Activated CD4-positive, alpha-beta memory T cell treated with anti-CD3 and anti-CD28 coated beads, Interleukin-2, amount 10 ng/mL, durations not matched to agents 7 days and 5 days (primary cell): ENCODE measurements at places on chromosomes 12 and 14. TPM values are rescaled to one million over a fixed set of nuclear protein-coding genes. Genes with fewer than 3 reads are reported as not detected.

DNA sequence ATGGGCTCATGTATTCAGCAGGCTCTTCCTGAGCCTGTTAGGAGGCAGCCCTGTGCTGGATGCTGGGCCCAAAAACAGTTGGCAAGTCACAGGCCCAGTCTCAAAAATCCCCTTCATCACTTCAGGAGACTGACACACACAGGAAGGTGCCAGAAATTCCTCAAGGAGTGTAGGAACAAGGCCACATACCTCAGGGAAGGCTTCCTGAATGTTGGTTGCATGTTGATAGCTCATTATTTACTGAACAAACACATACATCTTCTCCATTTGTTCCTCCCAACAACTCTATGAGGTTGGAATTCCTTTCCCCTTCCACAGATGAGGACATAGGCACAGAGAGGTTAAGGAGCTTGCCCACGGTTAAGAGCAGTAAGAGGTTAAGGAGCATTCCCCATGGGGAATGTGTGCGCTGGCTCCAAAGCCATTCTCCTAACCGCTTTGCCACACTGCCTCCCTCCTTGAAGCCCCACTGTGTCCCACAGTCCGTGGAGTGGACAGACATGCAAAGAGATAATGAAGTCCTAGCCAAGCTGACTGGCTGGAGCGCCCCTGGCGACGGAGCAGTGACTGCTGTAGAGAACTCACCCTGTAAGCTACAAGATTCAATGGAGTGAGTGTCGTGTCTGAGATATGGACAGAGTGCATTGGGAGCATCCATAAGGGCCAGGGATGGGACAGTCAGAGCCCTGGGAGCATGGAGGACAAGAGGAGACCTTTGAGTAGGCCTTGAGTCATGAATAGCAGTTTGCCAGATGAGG is 3.3 kb downstream of the HHIPL1 start:
- DNase-seq, result no peak

- DNase-seq, result no peak
Observed at GRCh38 chr14:23572836-23573235, 5.2 kb upstream of the AP1G2 start.

- peak; percentile 90 for DNase-seq
Observed at GRCh38 chr12:42238240-42239140, at the start of gene YAF2. TSS of gene YAF2 (minus strand) at chr12:42238248. CDS start at chr12:42238180, 68 bp downstream.

DNA sequence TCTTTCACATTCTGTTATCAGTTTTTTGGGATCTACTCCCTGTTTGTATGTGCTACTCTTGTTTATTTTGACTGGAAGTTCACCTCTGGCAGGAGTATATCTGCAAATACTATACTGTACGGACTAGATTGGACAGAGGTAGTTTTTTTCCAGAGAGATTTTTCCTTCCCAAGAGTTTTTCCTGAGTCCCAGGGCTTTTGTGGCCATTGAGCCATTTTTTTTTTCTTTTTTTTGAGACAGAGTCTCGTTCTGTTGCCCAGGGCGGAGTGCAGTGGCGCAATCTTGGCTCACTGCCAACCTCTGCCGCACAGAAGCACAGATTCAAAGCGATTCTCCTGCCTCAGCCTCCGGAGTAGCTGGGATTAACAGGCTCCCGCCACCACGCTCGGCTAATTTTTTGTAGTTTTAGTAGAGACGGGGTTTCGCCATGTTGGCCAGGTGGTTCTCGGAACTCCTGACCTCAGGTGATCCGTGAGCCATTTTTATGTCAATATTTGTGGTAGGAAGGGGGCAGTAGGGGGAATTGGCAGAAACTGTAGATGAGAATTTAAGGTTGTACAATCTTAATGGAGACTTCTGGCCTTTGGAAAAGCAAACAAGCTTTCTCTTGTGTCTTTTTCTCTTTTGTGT is 19.4 kb downstream of the KTN1 start:
- DNase-seq, result no peak

DNA sequence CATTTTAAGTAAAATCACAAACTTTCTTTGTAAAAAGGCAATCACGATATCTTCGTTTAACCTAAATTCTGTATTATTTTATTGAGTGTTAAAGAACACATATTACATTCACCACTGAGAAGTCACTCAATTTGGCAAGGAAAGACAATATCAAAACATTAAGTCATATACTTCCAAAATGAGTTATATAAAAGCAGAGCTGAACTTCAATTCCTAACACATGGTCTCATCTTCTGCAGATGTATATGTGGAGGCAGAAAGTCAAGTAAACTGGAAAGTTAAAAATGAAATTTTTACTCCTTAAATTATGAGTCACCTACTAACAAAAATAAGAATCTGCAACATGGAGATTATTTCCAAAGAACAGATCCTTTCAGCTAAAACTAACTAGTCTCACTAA is 28.7 kb downstream of the BMAL2 start:
- no peak for DNase-seq

TEX52 gene
- 0.20 TPM for total RNA-seq

- no peak for DNase-seq
Observed at GRCh38 chr12:75834591-75834990, 197.0 kb downstream of the PHLDA1 start.

TDRD9 gene
- total RNA-seq, result 0.08 TPM

KRT83 gene
- not detected for total RNA-seq

PLEKHD1 gene
- 0.13 TPM for total RNA-seq

GRCh38 chr12:109677279-109677691 is 36.3 kb upstream of the FAM222A start:
- no peak for DNase-seq

DNA sequence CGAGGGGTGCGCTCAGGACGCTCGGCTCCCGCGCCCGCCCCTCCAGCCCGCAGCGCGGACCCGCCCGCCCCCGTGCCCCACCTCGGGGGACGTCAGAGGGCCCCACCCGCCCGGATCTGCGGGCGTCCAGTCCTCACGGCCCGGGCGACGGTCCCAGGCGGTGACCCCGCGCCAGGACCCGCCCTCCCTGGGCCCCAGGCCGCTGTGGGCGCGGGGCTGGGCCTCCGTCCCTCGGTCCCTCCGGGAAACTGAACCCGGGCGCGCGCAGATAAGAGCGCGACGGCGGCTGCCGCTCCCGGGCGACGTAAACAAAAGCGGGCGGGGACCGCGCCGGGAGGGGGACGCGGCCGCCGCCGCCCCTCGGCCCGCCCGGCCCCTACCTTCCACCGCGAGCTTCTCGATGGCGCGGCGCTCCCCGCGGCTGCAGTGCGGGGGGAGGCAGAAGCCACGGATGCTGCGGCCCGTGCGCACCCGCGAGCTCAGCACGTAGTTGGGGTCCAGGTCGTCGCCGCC is 1.1 kb downstream of the CKB start:
- no peak for DNase-seq

SERPINA6 gene
- total RNA-seq, result not detected

DNA sequence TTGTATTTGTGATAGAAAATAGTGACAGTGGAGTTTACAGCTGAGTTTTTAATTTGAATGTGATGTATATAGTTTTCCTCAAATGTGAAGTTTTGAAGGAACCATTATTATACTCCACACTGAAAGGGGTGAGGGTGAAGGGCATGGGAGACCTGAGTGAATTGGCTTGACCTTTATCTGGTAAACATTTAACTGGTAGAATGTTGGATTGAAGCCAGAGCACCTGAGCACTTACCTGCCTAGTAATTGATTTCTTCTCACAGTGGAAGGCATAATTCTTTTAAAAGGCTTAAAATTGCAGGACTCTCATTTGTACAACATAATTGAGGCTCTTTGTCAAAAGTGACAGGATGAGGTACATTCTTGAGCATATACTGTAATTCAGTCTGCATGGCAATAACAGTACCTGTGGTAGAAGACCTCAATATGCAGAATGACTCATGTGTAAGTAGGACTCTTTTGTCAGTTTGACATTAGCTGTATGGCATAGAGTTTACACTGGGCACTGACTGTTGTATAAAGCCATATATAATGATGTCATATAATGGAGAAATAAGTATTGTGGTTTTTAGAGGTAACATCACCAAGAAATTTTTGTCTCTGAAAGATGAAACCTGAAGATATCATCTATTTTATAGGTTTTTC is 309.6 kb downstream of the TMTC2 start:
- DNase-seq, result no peak

DNA sequence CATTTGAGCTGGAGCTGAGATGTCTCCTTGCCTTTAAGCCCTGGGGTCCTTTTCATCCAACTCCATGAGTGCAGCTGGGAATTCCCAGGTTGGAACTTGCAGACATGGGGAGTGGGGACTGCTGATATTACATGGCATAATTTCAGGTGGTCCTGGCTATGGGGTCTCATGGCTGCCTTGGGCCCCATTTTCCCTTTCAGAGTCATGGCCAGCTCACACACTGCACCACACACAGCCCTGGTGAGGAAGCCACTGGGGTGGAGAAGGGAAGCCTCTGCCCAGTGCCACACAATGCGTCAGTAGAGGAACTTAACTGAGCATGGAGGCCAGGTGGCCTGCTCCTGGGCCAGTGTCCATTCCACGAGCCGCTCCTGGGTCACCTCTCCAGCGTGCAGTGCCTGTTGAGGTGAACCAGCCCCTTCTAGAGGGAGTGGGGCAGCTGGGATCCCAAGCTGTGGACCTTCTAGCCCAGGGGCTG is 17.3 kb upstream of the KRT86 start:
- DNase-seq, result no peak

GRCh38 chr12:65836419-65837197 is 12.3 kb downstream of the HMGA2 start:
- no peak for DNase-seq

- DNase-seq, result no peak
Observed at GRCh38 chr14:89640141-89640540, 223.1 kb upstream of the FOXN3 start.

FOXA1 gene
- not detected for total RNA-seq

GRCh38 chr14:102086709-102086971 is 204 bp downstream of the HSP90AA1 start:
- no peak for DNase-seq

GRCh38 chr12:93146970-93147369 is 217.9 kb upstream of the EEA1 start:
- DNase-seq, result no peak

DNA sequence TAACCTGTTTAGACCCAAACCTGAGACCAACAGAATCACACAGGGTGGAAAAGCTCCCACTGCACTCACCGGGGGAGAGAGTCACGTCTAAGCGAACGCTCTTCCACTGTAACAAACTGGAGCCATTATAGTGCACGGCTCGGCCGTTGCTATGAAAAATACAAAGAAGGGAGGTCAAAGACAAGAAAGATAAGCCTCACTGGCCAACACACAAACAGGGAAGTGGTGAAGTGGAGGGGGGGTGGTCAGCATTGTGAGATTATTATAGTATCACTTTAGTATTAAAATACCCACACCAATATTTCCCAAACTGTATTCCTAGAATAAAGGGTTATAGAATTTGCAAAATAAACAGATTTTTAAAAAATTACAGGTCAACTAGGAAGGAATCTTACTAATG is 90.9 kb downstream of the TRAFD1 start:
- no peak for DNase-seq

PAH gene
- not detected for total RNA-seq

DNA sequence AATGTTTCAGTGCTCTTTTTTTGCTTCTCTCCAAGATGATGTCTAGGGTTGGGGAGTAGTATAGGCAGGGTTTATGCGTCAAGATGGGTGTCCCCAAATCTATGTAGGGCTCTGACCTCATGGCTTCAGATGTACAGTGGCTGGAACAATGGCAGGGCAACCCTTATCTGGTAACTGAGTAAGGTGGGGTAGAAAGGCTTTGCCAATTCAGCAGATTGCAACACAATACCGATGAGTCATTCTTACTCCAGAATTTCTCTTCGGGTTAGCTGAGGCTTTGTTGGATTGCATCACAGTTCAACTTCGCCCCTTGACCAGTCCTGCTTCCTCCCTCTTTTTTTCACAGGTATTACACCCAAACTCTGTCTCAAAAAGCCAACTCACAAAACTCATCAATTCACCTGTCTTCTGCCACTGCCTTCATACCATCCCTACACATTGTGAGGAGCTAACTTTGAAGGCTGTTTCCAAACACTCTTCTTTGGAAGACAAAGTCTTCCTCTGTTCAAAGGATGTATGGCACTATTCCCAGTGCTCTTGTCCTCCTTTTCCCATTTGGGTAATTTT is 190.2 kb upstream of the CNOT2 start:
- DNase-seq, result no peak

NEUROD4 gene
- not detected for total RNA-seq
